Right renal cortex interstitium (tissue), 3 donors: ENCODE measurements at places on chromosomes 13 and 19. TPM values are rescaled to one million over a fixed set of nuclear protein-coding genes. Genes with fewer than 3 reads are reported as not detected.

DNA sequence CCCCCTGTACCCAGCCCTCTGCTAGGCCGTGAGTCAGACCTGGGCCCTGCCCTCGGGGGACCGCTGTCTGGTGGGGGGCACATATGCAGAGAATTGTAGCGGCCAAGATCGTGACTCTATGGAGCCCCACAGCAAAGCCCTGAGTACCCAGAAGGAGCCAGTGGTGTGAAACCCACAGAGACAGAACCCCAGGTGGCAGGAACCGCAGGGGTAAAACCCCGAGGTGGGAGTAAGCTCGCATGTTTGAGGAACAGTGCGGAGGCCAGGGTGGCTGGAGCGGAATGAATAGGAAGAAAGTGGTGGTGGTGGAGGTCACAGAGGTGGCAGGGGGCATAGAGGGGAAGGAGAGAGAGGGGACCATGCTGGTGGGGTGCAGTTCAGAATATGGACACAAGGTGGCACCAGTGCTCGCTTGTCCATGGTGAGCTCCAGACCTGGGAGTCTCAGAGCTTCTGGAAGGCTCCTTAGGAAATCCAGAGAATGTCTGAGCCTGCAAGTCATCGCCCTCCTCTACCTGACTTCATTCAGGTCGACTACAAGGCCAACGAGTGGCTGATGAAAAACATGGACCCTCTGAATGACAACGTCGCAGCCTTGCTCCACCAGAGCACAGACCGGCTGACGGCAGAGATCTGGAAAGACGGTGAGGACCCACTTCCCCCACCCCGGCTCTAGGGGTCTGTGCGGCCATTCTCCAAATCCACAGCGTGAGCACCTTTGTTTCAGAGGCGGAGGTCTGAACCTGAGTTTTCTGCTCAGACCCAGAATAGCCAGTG lies 48.9 kb downstream of the MYH14 start:
- no peak for DNase-seq

DNA sequence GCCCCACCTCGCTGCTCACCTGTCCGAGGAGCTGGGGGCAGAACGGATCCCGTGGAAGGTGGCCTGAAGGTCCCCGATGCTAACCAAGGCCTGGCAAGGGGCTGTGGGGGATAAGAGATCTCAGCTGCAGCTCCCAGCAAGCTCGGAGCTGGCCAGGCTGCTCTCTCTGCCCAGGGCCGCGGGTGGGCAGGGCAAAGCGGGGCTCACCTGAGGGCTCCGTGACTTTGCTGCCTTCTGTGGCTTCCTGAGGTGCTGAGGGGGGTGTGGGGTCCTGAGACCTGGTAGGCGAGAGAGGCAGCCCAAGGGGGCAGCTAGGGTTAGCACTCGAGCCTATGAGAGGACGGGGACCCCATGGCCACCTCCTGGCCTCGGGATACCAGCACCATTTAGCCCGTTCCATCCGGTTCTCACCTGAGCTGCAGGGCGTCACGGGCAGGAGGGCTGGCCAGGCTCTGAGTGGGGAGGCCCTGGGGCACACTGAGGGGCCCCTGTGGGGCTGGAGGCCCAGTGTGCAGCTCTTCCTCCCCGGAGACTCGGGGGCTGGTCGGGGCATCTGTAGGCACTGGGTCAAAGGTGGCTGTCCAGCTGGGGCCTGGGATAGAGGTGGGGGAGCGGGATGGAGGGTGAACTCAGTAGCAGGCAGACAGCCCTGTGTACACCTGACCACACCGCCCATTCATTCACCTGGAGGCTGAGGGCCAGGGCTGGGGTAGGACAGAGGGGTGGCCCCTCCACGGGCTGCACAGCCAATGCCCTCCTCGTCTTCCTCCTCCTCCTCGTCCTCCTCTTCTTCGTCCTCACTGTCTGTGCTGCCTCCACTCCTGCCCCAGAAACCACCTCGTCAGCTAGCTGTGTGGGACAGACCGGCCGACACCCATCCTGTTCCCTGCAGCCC lies 3.1 kb upstream of the TMEM86B start:
- DNase-seq: no peak

- no peak for DNase-seq
Measured at GRCh38 chr19:40550951-40551350, 25.7 kb upstream of the SHKBP1 start.

GRCh38 chr13:113724016-113724758 lies 34.8 kb upstream of the TMEM255B start:
- DNase-seq: no peak

- DNase-seq: no peak
Measured at GRCh38 chr13:72875233-72875632, 93.3 kb downstream of the PIBF1 start.

GRCh38 chr19:2949939-2950285 lies 5.1 kb upstream of the ZNF77 start:
- DNase-seq: no peak

DNA sequence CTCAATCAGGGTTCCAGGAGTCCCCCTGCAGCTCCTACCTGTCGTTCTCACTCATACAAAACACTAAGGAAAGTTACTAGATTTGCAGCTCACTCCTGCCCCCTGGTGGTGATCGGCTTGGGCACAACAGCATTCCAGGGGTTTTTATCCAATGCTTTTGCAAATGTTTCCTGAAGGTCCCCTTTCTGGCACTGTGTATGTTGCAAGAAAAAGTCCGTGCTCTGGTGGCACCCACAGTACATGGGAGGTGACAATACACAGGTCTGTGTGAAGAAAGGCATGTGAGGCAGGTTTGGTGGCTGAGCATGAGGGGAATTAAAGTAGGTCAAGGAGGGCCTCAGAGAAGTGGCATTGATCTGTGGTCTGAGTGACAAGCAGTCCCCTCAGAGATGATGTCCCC lies 8.6 kb upstream of the TYK2 start:
- peak; percentile 70 for DNase-seq

Gene KANK2
- 116 TPM for polyA plus RNA-seq
